ENCODE measurements at places on chromosomes 16 and 17.

DNA sequence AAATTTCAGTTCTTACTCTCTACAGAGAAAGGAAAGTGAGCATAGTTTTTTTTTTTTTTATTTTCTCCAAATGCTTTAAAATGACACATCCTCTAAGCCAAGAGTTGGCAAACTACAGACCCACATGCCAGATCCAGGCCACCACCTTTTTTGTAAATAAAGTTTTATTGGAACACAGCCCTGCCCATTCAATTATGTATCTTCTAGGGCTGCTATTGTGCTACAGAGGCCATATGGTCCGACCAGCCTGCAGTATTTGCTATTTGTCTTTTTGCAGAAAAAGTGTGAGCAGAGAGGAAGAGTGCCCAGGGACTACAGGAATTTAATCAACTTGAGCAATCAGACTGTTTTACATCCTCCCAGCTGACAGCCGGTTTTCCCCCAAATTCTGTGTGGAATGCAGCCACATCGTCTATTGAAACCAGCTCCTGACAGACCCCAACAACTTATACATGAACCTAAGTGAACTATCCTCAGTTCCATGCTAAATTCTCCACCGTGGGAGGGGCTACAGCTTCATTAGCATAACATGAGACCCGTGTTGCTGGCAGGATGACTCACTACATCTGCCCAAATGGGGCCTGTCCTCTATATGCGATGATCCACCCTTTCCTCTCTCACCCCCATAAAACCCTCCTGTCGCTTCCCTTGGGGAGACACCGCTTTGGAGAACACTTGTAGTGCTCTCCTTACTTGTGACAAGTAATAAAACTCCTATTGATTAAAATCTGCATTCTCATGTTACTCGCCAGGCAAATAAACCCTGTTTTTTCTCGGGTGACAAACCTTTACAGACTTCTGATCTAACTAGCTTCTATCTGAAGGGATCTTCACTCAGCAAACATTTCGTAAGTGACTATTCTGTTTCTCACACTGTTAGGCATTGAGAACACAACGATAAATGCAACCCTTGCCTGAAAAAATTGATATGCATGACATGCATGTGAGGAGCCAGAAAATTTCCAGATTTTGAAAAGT, 149.4 kb upstream of the HS3ST3A1 start:
- no peak for DNase-seq

- DNase-seq: no peak
These were observed 714 bp downstream of the ACSF3 start for GRCh38 chr16:89094252-89094879.

- DNase-seq: no peak
These were observed 1.3 kb upstream of the PCGF2 start for GRCh38 chr17:38749223-38750043.

- DNase-seq: peak; percentile 74
These were observed 90.6 kb upstream of the CDH5 start for GRCh38 chr16:66275775-66276428.

GRCh38 chr17:76368545-76368944, 14.8 kb upstream of the PRPSAP1 start:
- DNase-seq: no peak

DNA sequence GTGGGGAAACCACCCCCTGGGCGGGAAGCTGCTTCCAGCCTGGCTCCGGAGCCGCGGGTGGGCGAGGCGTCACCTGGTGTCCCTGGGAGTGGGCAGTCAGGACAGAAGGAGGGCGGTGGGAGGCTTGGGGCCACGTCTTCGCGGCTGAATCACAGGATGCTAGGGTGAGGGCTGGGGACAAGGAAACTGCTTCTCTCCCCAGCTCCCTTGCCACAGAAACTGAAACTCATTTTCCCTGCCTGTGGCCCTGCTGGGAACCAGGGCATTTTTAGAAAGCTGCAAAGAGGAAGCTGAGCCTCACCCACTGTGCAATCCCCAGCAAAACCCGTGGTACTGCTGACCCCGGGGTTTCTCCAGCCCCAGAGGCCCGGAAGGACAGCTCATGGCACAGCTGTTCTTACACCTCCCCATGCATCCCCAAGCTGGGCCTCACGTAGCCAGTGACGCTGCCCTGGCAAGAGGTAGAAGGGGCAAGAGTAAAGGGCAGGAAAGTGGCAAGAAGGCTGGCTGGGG, 8.2 kb downstream of the RHBDF2 start:
- no peak for DNase-seq

DNA sequence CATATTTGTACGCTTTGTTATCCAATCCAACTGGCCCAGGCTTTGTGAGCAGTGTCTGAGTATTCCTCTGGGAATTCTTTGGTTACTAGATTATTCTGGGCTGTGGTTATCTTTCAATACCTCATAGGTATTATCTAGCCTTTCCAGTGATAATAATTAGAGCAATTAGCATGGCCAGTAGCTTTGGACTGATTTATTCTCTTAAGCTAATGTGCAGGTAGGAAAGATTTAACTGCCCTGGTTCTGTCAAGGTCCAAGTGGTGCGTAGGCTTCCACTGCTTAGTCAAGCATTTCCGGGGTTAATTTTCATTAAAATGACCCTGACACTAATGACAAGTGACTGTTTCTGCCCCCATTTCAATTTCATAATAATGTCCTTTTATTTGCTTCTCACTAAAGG, 54.2 kb upstream of the PMFBP1 start:
- no peak for DNase-seq

DNA sequence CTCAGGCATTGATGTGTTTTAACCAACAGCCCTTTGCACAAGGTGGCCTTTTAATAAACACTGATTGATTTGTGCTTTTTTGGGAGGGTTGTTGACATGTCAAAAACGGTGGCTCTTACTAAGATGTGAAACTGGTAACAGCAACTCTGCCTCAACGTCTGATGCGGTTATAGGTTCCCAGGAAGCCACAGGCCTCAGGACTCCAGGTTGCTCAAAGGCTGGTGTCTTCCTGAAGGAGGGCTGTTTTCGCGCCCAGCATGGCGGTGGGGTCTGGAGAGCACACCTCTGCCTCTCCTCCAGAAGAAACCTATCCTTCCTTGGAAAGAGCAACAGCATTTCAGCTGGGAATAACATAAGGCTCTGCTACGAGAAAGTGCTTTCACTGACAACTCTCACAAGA, 187.5 kb downstream of the IRF8 start:
- DNase-seq: no peak

GRCh38 chr17:40615841-40616476, 31.7 kb downstream of the SMARCE1 start:
- no peak for DNase-seq

- no peak for DNase-seq
These were observed 1.4 kb upstream of the TBC1D24 start for GRCh38 chr16:2473446-2473926.

DNA sequence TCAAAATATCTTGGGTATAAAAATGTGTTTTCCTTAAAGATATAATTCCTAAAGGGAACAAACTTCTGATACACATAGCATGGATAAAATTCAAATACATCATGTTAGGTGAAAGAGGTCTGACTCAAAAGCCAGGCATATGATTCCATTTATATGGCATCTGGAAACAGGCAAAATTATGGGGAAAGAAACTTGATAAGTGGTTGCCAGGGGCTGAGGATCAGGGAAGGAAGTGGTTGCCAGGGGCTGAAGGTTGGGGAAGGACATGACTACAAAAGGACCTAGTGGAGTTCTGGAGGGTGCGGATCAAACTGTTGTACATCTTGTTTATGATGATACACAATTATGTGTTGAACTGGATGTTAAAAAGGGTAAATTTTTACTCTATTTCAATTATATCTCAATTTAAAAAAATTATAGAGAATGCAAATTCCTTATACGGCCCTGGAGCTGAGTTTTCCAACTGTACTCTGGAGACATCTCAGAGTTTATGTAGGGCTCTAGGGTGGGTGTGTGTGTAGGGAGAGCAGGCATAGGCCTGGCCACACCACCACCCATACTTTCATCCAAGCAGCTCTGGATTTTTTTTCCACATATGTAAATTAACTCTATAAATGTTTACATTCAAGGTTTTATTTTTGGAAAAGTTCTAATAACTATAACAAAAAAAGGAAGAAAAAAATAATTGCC, 55.0 kb downstream of the AMFR start:
- no peak for DNase-seq

- no peak for DNase-seq
These were observed 126.8 kb downstream of the ZFHX3 start for GRCh38 chr16:72921106-72921505.

- no peak for DNase-seq
These were observed 30.8 kb upstream of the DYNLL2 start for GRCh38 chr17:58052407-58052806.

- DNase-seq: no peak
These were observed 63.9 kb downstream of the KANSL1 start for GRCh38 chr17:46129302-46129701.

GRCh38 chr17:82200135-82200534, 12.5 kb downstream of the CCDC57 start:
- DNase-seq: no peak

GRCh38 chr17:29292071-29292991, 1.6 kb downstream of the NUFIP2 start:
- DNase-seq: peak; percentile 27

DNA sequence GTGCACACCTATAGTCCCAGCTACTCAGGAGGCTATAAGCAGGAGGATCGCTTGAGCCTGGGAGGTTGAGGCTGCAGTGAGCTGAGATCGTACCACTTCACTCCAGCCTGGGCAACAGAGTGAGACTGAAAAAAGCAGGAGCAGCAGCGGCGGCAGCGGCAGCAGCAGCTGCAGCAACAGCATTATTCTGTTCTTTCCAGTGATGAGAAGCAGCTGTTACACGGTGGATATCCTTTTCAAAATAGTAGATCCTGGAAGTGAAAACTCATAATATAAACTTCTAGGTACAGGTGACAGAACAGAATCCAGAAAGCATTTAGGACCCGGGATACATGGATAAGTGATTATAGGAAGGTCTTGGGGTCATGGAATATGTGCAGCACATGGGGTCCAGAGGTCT, 17.8 kb upstream of the HNF1B start:
- DNase-seq: no peak

- DNase-seq: peak; percentile 87
These were observed at the start of gene KRABD2 for GRCh38 chr17:8376271-8377067. KRABD2 (minus strand) TSS chr17:8376704.

GRCh38 chr17:7219812-7220592, at the start of the genes ACADVL and DLG4:
ACADVL (plus strand) TSS chr17:7219938; CDS start chr17:7219985, 47 bp downstream.
DLG4 (minus strand) TSS chr17:7219836.
- no peak for DNase-seq

DNA sequence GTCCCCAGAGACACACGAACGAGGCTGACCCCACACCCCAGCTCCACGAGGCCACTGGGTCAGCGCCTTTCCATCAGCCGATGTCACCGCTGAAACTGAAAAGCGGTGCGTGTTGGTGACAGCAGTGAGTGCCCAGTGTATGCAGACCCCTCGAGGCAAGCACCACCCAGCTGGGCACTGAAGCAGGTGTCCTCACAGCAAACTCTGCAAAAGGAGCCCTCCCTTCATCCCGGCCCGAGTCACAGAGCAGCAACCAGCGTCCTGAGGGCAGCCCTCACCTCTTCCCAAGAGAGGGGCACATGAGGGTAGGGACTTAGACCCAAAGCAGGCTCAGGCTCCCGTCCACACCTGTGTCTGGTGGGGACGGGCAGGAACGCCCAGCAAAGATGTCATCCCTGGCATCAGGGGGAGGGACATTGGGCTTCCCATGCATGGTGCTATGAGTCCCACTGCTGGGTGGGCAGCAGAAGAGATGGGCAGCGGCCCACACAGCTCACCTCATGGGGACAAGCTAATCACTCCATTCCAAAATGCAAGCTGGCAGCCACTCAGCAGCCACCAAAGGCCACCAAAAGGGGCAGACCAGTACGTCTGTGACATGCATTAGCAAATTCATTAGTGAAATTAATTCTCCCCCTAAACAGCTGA, 49.2 kb downstream of the RBFOX3 start:
- DNase-seq: no peak

DNA sequence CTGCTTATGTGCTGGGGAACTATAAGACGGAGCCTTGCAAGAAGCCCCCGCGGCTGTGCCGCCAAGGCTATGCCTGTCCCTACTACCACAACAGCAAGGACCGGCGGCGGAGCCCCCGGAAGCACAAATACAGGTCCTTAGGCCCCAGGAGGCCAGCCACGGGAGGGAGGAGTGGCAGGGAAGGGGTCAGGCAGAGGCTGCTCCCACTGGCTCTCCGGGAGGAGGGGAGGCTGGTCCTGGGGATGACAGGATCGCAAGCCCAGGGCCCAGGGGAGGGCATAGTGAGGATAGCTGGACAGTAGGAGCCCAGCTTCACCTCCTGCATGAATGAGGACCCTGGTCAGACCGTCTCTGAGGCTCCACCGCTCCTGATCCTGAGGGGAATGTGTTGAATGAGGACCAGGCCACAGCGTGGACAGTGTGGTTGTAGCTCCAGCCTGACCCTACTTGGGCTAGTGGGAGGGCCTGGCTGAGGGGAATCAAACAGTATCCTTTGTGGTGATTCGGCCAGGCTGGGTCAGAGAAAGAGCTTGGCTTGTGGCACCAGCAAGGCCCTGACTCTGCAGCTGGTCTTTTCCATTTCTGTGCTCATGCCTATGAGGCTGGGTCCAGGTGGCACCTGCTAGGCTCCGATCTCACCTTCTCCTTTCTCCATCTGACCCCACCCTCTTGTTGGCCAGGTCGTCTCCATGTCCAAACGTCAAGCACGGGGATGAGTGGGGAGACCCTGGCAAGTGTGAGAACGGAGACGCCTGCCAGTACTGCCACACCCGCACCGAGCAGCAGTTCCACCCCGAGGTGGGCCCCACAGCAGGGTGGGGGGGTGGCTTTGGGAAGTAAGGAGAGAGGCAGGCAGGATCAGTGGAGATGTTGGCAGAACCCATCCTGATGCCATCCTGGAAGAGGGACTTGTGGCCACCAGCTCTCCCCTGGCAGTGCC, 28.7 kb downstream of the UNK start:
- no peak for DNase-seq

DNA sequence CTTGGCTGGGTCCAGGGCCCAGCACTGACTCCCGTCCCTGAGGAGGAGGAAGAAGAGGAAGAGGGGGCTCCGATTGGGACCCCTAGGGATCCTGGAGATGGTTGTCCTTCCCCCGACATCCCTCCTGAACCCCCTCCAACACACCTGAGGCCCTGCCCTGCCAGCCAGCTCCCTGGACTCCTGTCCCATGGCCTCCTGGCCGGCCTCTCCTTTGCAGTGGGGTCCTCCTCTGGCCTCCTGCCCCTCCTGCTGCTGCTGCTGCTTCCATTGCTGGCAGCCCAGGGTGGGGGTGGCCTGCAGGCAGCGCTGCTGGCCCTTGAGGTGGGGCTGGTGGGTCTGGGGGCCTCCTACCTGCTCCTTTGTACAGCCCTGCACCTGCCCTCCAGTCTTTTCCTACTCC, 8.5 kb downstream of the HIRIP3 start:
- DNase-seq: no peak

- no peak for DNase-seq
These were observed 464.4 kb upstream of the GOT2 start for GRCh38 chr16:59198487-59198886.
